ENCODE measurements at places on chromosomes 5 and 9.

DNA sequence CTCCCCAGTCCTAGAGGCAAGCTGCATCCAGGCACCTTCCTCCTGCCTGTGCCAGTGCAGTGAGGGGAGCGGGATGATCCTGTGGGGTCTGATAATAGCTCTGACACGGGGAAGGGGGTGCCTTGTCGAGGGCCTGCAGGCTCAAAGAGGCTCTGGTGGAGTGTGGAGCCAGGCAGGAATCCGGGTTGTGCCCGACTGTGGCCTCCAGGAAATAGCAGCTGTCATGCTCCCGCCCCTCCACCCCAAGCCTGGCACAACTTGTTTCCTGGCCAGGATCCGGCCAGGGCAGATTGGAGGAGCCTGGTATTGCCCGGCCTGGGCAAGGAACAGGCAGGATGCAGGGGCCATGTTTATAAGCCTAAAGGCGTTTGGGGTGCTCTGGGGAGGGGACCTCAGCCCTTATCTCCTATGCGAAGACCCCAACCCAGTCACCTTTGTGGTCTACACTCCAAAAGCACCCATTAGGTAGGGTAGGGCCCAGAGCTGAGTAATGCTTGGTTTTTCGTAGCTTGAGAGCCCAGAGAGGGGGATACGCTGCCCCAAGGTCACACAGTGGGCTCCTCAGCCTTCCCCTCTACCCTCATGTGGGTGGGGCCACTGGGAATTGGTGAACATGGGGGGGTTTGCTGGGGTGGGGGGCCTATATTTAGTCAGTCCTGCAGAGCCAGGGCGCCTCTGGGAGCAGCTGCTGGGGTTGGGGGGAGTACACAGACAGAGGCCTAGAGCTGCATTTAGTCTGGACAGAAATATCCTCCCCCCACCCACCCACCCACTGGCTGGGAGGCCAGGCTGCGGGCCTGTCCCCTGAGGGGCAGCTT is 12.2 kb downstream of the CXXC5 start:
- peaks cover 82% of the 10 kb centered on the region for H3K4me1 ChIP-seq
- no peak for DNase-seq
- no peak overlapping the region for H3K4me3 ChIP-seq
- H3K27me3 ChIP-seq, result no peaks in the 10 kb centered on the region
- no peak overlapping the region for H3K27ac ChIP-seq

DNA sequence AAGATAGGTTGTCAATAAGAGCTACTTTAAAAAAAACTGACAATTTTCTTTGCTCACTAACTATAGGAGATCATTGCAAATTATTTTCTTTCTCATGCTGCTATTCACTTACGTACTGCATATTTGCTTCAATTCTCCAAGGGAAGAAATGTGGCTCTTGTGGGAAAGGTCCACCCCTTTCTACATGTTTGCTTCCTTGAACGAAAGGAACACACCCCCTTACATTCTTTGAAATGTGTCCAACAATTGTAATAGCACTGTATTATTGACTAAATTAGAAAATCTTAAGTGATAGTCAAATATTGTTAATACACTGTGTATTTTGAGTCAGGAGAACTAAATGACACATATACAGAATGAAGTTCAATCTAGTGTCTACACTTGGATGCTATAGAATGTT is 5.2 kb downstream of the MEF2C start:
- H3K27ac ChIP-seq, result no peak overlapping the region
- H3K4me1 ChIP-seq, result peaks cover 48% of the 10 kb centered on the region
- H3K4me3 ChIP-seq, result no peak overlapping the region
- H3K36me3 ChIP-seq, result no peaks in the 10 kb centered on the region

- H3K4me3 ChIP-seq, result no peak overlapping the region
- no peaks in the 10 kb centered on the region for H3K4me1 ChIP-seq
- peak overlapping the region; percentile 25 for H3K27ac ChIP-seq
- no peak for DNase-seq
- peaks cover 1% of the 10 kb centered on the region for H3K27me3 ChIP-seq
- H3K36me3 ChIP-seq, result peaks cover 3% of the 10 kb centered on the region
These were observed 11.0 kb upstream of the ATP6V0E1 start for GRCh38 chr5:172972552-172972951.

DNA sequence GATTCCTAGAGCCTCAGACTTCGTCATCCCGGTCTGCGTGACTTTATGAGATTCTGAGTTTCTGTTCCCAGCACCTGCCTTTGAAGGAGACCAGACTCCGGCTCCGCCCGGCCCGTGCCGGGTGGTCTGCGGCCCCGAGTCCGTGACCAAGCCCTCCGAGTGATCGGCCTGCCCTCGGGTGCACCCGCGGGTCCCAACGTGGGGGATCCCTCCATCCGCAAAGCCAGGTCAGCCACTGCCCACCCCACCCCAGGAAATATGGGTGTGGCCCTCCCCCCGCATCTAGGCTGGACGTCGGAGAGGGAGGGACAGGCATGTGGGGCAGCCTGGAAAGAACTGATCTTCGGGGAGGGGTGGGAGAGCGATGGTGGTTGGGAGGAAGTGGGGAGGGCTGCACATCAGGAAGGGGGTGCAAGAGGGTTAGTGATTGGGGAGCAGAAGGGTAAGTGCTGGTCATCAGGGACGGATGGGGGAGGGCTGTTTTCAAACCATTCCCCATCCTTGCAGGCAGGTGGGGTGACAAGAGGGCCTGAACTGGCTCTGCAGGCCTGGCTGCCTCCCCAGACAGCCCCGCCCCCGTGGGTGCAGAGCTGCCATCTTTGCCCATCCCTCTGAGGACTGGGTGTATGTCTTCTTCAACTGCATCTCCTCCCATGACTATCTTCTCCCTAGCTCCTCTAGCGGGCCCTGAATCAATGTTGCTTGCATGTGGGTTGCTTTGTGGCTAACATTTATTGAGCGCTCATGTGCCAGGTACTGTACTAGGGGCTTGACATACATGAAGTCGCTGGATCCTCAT is 747 bp downstream of the LRSAM1 start:
- H3K4me3 ChIP-seq, result peak overlapping the region; percentile 92
- H3K36me3 ChIP-seq, result peaks cover 15% of the 10 kb centered on the region
- H3K27ac ChIP-seq, result peak overlapping the region; percentile 95
- H3K27me3 ChIP-seq, result no peaks in the 10 kb centered on the region
- peak; percentile 27 for DNase-seq

All from naive thymus-derived CD8-positive, alpha-beta T cell (primary cell).